ENCODE measurements at places on chromosomes 2 and 18.
A peak's percentile ranks its signal among the peaks of the same experiment; 100 is the strongest.

- DNase-seq = no peak
Observed at GRCh38 chr2:228037915-228038314, 143.6 kb downstream of the SPHKAP start.

DNA sequence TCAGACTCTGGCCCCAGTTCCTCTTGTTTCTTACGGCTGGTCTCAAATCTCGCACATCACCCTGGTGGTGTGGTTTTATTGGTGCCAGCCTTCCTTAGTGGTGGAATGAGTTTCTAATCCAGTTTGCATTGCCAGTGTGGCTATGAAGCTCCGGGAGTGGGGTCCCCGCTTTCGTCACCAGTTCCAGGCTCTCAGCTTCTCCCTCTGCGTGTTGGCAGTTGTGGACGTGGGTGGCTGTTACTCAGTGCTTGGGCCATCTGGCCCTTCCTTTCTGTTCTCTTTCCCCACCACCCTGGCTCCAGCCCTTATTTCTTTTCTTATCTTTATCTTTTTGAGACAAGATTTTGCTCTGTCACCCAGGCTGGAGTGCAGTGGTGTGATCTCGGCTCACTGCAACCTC is 30.1 kb downstream of the EFR3B start:
- DNase-seq = no peak

DNA sequence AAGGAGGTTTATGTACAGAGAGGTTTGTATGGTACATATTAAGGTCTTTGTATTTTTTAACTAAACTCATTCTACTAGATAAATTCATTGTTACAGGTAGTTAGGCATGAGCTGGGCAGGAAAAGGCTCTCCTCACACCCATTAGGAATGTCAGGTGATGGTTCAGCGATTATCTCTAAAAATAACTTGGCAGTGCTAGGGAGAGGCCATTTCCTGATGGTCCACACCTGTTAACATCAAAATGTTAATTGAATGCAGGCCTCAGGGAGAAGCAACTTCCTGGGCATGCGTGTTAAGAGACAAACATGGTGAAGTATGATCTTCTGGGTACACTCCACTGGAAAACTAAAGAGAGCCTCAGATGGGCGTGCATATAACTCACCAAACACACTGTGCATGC is 73.6 kb downstream of the ARL6IP6 start:
- no peak for DNase-seq

DNA sequence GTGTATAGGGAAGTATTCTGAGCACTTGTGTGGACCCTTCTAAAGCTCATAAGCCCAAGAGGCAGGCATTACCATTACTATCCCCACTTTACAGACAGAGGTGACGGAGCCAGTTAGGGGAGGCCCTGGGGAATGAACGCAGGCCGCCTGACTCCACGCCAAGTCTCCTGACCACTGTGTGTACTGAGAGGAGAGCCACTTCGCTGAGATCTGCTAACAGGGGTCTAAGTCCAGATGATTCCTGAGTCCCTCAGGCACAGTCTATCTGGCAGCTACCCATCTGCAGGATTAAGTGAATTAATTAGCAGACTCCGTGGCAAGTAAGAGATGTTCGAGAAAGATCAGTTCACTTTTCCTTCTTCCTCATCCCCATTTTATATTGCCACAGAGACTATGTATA is 13.7 kb downstream of the CYB5A start:
- DNase-seq = no peak

- no peak for DNase-seq
Observed at GRCh38 chr18:10387399-10387798, 67.0 kb upstream of the APCDD1 start.

GRCh38 chr18:67865400-67865799 is 348.9 kb upstream of the DSEL start:
- no peak for DNase-seq

- no peak for DNase-seq
Observed at GRCh38 chr2:88160517-88160916, 9.6 kb upstream of the THNSL2 start.

DNA sequence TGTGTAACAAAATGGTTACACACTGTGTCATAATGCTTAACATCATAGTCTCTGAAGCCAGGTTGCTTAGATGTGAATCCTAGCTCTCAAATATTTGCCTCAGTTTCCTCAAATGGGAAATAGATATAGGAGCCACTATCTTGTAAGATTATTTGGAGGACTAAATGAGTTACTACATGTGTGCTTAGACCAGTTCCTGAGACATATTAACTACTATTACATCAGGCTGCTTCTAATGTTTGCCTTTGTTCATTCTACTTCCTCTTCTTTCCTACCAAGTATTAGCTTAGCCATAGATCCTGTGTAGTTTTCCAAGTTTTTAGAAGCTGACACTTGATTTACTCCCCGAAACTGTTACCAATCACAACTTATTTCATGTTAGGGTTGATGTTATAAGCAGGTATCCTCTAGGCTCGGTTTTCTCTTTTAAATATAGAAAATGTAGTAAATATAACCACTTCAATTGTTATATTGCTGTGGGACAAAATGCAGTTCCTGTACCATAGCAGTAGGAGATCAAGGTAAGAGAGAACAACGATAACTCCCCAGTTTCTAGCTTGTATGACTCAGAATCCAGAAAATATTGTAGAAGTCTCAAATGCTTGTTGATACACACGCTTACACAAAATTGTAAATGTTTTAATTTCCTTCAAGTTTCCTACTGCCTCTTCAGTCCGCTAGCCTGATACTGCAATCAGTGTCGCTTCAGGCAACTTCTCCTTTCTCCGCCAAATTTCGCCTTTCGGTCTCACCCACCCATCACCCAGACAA is 751 bp upstream of the DNAJC10 start:
- no peak for DNase-seq

- DNase-seq = no peak
Observed at GRCh38 chr2:127598711-127599110, 47.2 kb upstream of the GPR17 start.

DNA sequence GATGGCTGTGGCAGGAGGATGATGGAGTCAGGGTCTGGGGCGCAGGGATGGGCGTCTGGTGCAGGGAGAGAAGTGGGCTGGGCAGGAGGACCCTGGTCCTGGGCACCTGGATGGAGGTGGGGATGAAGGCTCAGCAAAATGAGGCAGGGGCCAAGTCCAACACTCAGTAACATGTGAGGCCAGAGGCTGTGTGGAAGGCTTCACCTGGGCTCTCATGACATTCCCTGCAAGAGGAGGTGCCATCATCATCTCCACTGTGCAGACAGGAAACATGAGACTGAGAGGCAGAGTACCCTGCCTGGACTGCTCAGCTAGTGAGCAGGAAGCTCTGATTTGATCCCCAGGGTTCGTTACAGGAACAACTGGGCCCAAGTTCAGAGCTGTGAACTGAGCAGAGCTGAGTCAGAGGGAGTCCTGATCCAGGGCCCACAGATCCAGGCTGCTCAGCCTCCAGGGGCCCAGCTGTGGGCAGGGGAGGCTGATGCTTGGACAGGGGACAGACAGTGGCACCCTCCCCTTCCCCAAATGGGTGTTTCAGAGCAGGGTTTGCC is 36.9 kb downstream of the HJURP start:
- DNase-seq = no peak

- no peak for DNase-seq
Observed at GRCh38 chr2:71790226-71791060, 337.1 kb downstream of the DYSF start.

DNA sequence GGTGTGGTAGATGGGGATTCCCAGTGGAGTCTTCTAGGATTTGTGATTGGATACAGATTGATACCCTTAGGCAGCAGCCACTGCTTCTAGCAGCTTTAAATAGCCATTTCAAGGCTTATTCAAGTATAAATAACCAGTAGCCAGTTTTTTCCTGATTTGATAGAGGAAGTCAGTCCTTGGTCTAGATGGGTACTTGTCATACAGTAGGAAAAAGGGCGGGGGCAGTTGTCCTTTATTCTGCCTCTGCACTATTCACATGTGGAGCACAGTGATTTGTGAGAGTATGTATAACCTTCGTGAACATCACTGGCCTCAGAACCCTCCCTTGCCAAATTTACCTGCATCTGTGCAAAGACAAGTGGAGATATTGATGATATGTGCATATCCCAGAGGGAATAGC is 6.8 kb downstream of the PPP1CB start:
- no peak for DNase-seq

GRCh38 chr2:138516030-138516704 is 14.6 kb downstream of the SPOPL start:
- DNase-seq = no peak

DNA sequence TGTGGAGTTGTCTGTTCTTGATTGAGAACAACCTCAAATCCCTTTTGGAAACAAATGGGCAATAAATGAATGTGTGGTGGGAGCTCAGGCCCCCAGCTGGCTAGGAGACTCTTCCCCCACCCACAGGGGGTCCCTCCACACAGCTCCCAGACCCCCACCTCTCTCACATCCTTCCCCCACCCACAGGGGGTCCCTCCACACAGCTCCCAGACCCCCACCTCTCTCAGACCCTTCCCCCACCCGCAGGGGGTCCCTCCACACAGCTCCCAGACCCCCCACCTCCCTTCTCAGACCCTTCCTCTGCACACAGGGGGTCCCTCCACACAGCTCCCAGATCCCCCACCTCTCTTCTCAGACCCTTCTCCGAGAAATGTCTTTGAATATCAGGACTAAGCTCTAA is 79.0 kb upstream of the CTDP1 start:
- DNase-seq = no peak

GRCh38 chr2:12416600-12416999 is 300.1 kb upstream of the TRIB2 start:
- DNase-seq = peak; percentile 77

- DNase-seq = no peak
Observed at GRCh38 chr2:44805401-44806235, 135.9 kb upstream of the SIX3 start.

DNA sequence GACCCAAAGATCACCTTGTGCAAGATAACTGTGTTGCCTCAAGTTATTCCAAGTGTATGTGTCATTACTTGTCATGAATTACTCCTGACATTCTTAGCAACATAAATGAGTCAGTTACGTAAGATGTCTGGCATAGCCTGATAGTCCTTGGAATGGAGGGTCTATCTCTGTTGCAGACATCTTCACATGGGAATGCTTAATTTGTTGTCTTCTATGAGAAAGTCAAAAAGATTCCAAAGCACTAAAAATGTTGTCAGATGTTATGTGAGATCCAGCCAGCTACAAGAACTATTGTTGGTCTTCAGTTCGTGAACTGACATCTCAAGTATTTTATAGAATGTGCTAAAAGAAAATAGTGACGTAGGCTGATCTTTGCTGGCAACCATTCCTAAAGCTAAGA is 178.2 kb upstream of the RASGRP3 start:
- no peak for DNase-seq

DNA sequence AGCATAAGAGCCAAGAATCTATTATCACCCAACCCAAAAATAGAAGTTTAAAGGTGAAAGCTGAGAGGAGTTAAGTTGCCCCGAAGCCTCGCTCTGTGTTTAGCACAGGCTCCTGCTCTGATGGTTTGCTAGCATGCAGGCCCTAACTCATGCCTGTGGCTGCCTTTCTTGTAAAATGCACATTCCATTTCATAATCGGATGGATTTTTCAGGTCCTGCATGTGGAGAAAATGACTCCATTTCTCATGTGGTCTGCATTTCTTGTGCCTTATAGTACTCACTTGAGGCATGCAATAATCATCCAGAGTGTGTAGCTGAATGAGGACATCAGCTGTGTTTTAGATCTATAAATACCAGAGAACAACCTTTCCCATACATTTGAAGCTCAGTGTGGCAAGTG is 381.8 kb downstream of the CPS1 start:
- DNase-seq = no peak

DNA sequence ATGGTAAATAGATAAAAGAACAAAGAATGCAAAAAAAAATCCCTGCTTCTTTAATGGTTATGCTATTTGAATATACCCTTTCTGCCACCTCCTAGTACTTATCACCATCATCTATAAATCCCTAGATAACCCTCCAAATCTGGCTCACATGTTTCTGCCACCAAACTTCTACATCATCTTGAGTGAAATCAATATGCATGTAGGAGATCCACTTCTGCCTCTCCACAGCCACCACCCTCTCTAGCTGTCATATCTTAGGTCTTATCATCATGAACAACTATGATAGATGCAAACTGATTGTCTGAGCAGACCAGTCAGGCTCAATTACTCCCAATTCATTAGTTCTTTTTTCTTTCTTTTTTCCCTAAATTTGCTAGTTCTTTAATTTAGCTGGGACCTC is 55.3 kb downstream of the STRN start:
- DNase-seq = no peak

GRCh38 chr2:48439102-48439501 is 90.9 kb upstream of the STON1 start:
- no peak for DNase-seq

DNA sequence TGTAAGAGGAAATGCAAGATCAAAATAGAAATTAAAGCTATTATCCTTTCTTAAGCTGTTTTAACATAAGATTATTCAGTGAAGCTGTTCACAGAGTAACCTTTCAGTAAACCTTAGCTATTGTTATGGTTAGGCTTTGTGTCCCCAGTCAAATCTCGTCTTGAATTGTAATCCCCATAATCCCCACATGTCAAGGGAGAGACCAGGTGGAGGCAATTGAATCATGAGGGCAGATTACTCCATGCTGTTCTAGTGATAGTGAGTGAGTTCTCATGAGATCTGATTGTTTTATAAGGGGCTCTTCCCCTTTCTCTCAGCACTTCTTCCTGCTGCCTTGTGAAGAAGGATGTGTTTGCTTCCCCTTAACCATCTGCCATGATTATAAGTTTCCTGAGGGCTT is 424.4 kb downstream of the DSEL start:
- DNase-seq = no peak

DNA sequence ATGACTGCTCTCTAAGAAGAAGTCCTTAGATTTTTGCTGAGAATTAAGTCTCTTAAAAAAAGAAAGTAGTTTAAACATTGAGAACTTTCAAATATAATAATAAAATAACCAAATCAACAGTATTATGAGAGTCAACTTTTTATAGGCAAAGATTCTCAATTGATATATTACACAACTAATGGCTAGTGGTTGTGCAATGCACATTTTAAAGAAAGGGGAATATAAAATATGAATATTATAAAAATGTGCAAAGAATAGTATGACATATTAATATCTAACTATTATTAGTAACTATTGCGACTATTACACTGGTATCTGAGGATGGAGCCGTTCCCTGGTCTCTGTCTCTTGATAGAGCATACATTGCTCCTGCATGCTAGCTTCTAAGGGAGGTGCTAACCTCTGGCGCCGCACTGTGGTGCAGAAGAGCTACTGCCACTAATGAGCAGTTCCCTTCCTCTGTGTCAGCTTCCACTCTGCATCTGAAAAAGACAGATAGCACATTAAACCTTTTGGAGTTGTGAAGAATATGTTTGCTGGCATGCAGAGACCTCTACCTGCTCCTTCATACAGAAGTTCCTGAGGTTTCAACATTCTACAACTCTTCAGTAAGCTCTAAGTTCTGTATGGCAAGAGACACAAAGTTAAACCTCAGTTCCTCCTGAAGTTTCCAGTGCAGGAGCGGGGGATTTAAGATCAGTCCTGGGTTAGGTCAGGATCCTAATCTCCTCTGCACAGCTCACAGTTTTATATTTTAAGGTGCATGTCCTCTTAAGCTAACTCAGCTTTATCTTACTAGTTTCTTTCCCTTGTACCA is 3.5 kb upstream of the SLC9A2 start:
- peak; percentile 66 for DNase-seq
